ENCODE measurements at places on chromosomes 16 and 17.

DNA sequence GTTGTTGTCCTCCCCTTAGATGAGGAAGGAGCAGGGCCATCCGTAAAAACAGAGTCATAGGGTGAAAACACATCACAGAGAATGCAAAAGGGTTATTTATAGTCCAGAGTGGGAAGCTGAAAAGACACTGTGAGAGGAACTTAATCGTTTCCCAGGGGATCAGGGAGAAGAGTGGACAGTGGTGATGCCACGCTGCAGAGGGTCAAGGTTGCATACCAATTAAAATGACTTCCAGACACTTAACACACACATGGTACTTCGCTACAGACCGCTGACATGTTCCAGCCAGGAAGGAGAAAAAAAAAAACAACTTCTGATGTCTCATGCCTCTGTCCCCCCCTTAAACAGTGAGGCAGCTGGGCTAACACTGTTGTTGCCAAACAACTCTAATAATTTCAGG lies 713.8 kb upstream of the RBFOX1 start:
- DNase-seq: no peak

DNA sequence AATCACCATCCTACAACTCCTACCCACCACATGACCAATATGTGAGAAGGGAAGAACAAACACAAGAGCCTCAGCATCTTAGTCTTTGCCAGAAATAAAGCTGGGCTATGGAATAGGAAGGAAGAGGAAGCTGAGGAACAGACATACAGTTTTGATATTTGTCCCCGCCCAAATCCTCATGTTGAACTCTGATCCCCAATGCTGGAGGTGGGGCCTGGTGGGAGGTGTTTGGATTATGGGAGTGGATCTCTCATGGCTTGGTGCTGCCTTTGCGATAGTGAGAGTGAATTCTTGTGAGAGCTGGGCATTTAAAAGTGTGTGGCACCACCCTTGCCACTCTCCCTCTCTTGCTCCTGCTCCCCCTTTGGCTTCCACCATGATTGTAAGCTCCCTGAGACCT lies 52.4 kb upstream of the NLK start:
- no peak for DNase-seq

GRCh38 chr16:2364638-2365210 lies 24.2 kb upstream of the ABCA3 start:
- DNase-seq: no peak

DNA sequence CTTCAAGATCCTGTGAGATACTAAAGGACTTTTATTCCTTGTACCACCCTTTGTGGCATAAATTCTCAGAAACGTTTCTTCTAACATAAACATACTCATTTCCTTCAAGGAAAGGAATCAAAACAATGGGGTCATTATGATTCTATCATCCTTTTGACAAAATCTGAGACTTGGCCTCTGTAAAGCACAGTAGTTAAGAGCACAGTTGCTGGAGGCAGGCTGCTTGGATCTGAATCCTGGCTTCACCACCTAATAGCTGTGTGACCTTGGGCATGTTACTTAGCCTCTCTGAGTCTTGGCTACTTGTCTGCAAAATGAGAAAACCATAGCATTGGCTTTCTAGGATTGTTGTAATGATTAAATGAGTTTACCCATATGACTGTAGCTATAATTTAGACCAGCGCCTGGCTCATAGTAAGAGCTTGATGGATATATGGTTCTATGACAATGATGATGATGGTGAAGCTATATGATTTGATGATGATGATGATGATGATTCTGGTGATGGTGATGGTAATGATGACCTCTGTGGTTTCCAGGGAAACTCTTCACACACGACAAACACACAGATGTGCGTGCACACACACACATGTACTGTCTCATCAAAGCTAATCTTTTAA lies 6.1 kb upstream of the KRT31 start:
- DNase-seq: no peak

DNA sequence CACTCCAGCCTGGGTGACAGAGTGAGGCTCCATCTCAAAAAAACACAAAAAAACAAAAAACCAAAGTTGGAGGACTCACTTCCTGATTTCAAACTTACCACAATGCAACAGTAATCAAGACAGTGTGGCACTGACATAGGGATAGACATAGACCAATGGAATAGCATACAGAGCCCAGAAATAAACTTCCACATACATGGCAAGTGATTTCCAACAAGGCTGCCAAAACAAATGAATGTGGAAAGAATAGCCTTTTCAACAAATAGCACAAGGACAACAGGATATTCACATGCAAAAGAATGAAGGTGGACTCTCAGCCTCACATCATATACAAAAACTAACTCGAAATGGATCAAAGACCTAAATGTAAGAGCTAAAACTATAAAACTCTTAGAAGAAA lies 36.8 kb upstream of the RASD1 start:
- DNase-seq: no peak

DNA sequence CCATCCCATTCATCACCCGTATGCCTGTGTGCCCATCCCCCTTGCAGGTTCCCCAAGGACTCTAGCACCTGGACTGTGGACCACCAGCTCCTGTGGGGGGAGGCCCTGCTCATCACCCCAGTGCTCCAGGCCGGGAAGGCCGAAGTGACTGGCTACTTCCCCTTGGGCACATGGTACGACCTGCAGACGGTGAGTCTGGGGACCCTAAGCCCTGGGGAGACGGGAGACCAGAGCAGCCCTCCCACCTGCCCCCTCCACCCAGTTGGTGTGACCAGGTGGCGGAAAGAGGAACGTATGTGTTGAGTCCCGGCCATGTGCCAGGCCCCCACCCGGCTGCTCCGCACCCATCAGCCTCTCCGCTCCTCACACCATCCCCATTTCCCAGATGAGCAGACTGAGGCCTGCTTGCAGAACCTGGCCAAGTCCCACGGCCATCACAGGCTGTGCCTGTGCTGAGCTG lies 15.6 kb downstream of the GAA start:
- DNase-seq: no peak

GRCh38 chr17:19238167-19238505 lies 970 bp downstream of the EPN2 start:
- no peak for DNase-seq

DNA sequence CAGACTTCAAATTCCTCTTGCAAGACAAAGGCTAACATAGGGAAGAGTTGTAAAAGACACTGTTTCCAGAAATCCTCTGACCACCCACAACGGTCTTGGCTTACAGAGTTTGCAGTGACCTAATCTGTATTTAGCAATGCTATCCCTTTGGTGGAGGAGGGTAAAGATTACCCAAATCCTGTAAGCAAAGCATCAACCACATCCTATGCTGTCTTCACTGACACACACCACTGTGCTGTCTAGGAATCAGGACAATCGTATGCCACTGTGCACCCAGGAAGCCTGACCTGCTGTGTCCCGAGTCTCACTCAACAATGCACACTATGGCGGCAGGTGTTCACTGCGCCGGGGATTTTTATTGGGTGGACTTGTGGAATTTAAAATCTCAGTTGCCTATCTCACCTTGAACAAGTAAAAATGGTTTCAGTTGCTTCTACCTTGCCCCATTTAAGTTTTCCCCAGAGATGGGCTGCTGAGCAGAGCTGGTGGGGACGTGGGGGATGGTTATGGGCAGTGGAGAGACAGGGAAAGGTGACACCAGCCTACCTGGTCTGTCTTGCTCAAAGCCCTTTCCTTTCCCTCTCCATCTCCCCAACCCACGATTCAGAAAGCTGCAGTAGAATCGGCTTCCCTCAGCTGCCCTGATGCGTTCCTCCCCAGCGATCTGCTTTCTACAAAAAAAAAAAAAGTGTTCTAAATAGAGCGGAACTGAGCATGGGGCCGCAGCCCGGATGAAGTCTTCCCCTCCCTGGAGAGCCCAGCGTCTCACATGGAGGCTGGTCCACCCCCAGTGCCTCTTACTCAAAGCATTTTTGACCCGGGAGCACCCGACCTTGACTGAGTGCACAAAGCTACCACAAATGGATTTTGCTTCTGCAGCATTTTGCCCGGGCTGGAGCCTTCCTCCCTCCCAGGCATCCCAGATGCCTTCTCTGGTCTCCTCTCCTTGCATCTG lies 271.5 kb downstream of the SOX9 start:
- DNase-seq: no peak

DNA sequence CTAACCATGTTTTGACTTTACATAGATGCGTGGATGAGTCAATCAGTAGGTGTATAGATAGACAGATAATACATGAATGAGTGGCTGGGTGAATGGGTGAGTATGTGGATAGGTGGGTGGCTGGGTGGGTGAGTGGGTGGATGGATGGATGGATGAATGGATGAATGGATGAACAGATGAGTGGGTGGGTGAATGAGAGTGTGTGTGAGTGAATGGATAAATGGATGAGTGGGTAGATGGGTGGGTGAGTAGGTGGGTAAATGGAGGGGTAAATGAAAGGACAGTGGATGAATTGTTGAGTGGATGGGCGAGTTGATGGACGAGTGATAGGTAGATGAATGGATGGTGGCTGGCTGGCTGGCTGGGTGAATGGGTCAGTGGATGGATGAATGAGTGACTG lies 23.2 kb downstream of the C16orf95 start:
- DNase-seq: no peak

GRCh38 chr16:53984936-53985335 lies 281.0 kb downstream of the FTO start:
- DNase-seq: no peak

- no peak for DNase-seq
Measured at GRCh38 chr17:59413014-59413766, 81.7 kb downstream of the YPEL2 start.

- no peak for DNase-seq
Measured at GRCh38 chr17:79146562-79146961, 71.9 kb downstream of the ENGASE start.

GRCh38 chr17:80025140-80025539 lies 10.5 kb downstream of the TBC1D16 start:
- no peak for DNase-seq

DNA sequence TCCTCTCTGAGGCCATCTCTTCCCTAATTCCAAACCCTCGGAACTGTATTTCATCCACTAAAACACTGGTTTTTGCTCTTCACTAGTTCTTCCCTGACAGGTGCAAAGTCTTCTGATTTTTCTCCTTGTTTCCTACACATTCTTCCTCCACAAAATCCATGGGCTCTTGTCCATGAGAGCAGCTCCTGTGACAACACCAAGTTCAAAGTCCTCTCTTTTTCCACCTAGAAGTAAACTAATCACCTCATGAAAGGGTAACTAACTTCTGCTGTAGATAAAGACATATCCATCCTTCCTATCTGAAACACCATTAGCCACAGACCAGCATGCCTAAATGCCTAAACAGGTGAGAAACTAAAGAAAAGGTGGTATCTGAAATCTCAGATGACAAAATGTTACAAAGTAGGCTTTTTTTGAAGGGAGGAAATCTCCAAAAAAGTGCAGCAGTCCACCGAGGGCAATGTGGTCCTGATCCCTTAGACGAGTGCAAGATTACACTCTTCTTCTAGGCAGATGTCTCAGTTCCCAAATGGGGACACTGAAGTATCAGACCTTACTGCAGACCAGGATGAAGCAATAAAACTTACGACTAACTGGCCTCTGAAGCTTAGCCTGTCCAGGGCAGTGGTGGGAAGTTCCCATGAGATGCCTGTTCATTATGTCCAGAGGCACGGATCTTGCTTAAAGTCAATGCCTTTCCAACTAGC lies 2.8 kb downstream of the PIP4K2B start:
- DNase-seq: no peak

GRCh38 chr16:194516-194915 lies 14.3 kb downstream of the HBQ1 start:
- no peak for DNase-seq

GRCh38 chr17:412211-413015 lies 59.8 kb upstream of the RPH3AL start:
- no peak for DNase-seq

DNA sequence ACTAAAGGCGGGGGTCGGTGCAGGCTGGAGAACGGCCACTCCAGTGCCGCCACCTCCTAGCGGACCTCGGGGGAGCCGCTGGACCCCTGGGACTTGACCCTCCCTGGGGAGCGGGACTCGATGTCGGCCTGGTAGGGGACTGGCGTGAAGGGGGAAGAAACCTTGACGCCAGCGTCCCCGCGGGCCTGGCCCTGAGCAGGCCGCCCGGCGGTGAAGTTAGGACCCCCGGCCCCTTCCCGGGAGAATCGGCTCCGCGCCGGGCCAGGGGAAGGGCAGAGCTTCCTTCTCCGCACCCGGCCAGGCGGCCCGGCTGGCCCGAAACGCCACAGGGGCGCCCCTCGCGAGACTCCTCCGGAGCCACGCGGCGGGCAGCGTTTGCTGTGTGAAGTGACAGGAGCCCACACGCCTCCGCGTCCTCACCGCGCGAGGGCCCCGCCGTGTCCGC lies 389 bp downstream of the DUS1L start:
- no peak for DNase-seq

DNA sequence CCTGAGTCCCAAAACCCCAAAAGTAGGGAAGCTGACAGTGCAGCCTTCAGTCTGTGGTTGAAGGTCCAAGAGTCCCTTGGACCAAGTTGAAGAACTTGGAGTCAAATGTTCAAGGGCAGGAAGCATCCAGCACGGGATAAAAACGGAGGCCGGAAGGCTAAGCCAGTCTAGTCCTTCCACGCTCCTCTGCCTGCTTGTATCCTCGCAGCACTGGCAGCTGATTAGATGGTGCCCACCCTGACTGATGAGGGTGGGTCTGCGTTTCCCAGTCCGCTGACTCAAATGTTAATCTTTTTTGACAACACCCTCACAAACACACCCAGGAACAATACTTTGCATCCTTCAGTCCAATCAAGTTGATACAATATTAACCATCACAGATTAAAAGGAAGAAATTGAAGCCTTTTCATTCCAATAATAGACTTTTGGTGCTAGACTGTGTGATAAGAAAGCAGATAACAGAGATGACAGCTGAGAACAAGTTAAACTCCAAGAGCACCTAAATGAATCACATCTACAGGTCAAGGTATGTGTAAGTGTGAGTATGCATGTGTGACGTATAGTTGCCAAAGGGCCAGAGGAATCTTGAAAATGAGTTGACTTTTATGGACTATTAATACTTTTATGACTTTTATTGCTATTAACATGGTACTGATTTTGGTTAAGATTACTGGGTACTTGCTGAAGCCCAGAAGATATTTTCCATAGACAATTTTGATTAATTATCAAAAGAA lies 933.5 kb upstream of the SOX9 start:
- DNase-seq: no peak

GRCh38 chr17:1648173-1648962 lies 1.3 kb downstream of the RILP start:
- no peak for DNase-seq

DNA sequence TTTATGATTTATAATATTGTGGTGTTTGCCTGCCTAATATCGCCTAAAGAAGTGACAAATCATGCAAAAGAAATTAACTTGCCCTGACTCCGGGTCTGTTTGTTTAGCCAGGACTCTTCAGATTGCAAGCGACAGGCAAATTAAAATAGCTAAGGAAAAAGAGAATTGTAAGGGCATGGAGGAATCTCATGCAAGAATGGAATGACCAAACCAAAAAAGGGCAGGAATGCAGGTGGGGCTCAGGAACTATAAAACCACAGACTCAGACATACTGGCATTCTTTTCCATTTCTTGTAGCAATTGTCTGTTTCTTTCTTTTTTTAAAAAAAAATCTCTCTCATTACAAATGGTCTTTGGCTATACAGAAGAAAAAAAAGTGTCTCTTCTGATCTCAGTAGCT lies 188.1 kb upstream of the XYLT1 start:
- no peak for DNase-seq

All from activated naive CD8-positive, alpha-beta T cell treated with anti-CD3 and anti-CD28 coated beads, Interleukin-2, amount 50 U/mL, for 16 hours (primary cell).